ENCODE measurements at places on chromosomes 6 and 20.

- DNase-seq: no peak
Measured at GRCh38 chr20:4937407-4938319, 63.6 kb downstream of the SLC23A2 start.

DNA sequence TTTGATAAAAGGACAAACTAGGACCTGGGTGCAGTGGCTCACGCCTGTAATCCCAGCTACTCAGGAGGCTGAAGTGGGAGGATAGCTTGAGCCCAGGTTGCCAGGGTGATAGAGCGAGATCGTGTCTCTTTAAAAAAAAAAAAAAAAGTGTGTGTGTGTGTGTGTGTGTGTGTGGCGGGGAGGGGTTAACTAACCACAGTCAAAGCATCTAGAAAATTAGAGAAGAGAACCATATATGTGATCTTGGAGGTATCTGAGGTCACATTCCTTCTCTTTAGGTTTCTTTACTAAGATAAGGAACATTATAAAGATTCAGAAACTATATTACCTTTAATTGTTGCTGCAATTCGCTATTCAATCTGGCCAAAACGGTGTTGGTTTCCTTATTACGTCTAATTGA lies 80.9 kb downstream of the REPS1 start:
- DNase-seq: no peak

GRCh38 chr20:5590899-5591298 lies 159.3 kb upstream of the SHLD1 start:
- no peak for DNase-seq

DNA sequence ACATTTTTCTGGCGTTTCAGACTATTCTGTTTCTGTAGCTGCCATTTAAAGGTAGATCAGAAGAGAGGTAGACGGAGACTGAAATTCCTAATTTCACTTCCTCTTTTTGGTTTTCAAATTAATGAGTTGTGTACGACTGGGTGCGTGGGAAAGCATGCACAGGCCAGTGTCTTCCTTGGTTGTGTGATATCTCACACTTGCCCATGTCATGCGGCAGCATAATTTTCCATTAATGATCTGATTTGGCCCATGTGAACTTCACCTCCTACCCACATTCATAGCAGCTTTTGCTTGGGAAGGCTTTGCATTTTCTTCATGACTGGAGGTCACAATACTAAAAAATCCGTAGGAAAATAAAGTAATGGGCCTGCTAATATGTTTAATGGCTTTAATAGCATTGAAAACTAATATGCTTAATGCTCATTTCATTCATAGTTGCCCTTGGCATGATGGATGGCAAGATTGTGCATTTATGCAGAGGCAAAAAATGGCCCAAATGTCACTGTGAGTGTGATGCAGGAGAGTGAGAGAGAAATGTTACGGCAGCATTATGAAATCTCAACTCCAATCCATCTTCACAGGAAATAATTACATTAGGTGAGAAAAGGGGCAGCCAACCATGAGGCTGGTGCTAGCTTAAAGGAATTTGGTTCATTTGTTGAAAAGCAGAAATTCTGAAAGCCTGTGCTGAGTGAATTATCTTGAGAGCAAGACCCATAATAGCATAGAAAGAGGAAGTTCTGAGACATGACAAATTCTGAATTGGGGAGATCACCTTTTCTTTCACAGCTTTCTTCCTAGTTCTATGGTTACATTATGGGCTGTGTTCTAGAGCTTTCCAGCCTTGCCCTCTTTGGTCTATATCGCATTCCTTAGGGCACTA lies 69.0 kb upstream of the UST start:
- no peak for DNase-seq

GRCh38 chr6:135837735-135838449 lies 13.6 kb upstream of the PDE7B start:
- no peak for DNase-seq

DNA sequence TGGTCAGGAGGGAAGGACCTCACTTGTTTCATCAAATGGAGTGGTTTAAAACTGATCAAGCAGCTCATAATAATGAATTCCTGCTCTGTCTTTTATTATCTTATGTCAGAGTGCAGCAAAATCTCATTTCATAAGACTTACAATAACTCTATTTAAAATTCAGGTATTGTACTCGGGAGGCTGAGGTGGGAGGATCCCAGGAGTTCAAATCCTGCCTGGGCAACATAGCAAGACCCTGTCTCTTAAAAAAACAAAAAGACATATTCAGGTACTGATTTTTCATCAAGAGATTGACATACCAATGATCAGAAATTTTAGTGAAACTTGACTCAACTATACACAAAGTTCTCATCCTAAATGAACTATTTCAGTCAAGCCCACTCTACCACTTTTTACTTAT lies 5.6 kb upstream of the DYNLRB1 start:
- no peak for DNase-seq

- DNase-seq: no peak
Measured at GRCh38 chr20:16444057-16444777, 129.0 kb downstream of the KIF16B start.

- no peak for DNase-seq
Measured at GRCh38 chr6:100427452-100427851, 37.3 kb downstream of the SIM1 start.
